Activated naive CD8-positive, alpha-beta T cell treated with anti-CD3 and anti-CD28 coated beads for 36 hours (primary cell): ENCODE measurements at places on chromosomes 2 and 18. TPM values are rescaled to one million over a fixed set of nuclear protein-coding genes. Genes with fewer than 3 reads are reported as not detected.

The RAB11FIP5 gene
- total RNA-seq = 4.0 TPM

- DNase-seq = no peak
These were observed 511.5 kb downstream of the TNS1 start for GRCh38 chr2:217491271-217491670.

DNA sequence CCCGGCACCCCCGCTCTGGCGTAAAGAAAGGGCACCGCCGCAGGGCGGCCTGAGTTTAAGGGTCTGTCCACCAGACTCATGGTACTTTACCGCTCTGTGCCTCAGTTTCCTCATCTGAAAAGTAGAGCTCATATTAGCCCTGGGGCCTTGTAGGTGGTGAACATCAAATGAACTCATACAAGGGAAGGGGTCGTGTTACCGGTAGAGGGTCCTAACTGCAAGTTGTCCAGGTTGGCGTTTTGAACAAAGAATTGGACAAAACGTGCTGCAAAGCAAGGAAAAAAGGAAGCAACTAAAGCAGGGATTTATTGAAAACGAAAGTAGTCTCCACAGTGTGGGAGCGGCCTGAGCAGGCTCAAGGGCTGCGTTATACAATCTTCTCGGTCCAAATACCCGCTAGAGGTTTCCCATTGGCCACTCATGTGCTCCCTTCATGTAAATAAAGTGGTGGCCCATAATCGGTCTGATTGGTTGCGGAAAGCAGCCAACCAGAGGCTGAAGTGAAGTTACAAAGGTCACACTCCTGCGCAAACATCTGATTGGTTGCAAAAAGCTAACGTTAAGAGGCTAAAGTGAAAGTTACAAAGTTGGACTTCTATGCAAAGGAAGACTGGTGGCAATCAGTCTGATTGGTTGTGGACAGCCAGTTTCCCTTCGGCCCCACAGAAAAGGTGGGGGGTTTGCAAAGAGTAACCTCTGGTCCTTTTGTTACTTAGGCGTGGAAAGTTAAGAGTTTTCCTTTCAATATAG, 80.7 kb upstream of the LDLRAD4 start:
- peak; percentile 75 for DNase-seq

The C18orf32 gene
- 19.6 TPM for total RNA-seq

The TAF1B gene
- total RNA-seq = 23.0 TPM

GRCh38 chr2:219199470-219200211, 6.9 kb upstream of the ZFAND2B start:
- DNase-seq = no peak
